ENCODE measurements at places on chromosomes 3 and 15.

GRCh38 chr15:64928626-64929220 lies 17.0 kb downstream of the ANKDD1A start:
- no peak for DNase-seq

- DNase-seq, result no peak
These were observed 252.7 kb upstream of the AZI2 start for GRCh38 chr3:28601291-28601690.

GRCh38 chr3:73933585-73933984 lies 308.8 kb upstream of the PDZRN3 start:
- no peak for DNase-seq

- no peak for DNase-seq
These were observed 111.1 kb upstream of the ALDH1A3 start for GRCh38 chr15:100768501-100768931.

GRCh38 chr3:134312873-134313846 lies 61.1 kb downstream of the AMOTL2 start:
- DNase-seq, result no peak

- DNase-seq, result no peak
These were observed 119.2 kb downstream of the FHIT start for GRCh38 chr3:61132062-61132461.

GRCh38 chr3:183782576-183783276 lies 42.7 kb downstream of the MAP6D1 start:
- DNase-seq, result no peak

- DNase-seq, result no peak
These were observed 2.1 kb downstream of the SEC61A1 start for GRCh38 chr3:128054367-128054766.

GRCh38 chr15:64892847-64893403 lies 18.8 kb upstream of the ANKDD1A start:
- no peak for DNase-seq
